Activated naive CD4-positive, alpha-beta T cell treated with anti-CD3 and anti-CD28 coated beads, Interleukin-2, amount 50 U/mL, for 16 hours (primary cell): ENCODE measurements at places on chromosomes 1 and 21.

GRCh38 chr1:211511947-211512346 lies 20.0 kb upstream of the RD3 start:
- DNase-seq: no peak

GRCh38 chr1:78224861-78225552 lies 179.2 kb downstream of the GIPC2 start:
- no peak for DNase-seq

- DNase-seq: no peak
These were observed 120.7 kb downstream of the CRB1 start for GRCh38 chr1:197388801-197389200.

- DNase-seq: no peak
These were observed 58.4 kb upstream of the PAX7 start for GRCh38 chr1:18572022-18572880.

- DNase-seq: no peak
These were observed 455.5 kb upstream of the ADAMTS5 start for GRCh38 chr21:27422435-27422834.

DNA sequence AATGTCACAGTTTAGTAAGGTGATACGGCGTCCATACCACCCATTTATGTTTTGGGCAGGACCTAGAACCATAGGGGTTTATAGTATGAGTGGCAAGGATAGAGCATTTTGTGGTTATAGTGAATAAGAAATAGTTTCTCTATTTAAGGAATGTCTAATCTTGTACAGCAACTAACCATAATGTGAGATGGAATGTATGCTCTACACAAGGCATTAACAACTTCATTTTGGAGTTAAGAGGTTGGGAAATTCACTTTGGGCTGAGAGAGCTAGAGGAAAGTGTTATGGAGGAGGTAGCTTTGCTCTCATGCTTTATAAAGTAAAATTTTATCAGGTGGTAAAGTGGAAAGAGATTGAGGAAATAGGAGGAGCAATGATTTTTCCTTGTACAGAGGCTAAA lies 3.0 kb upstream of the MCL1 start:
- no peak for DNase-seq
